NCI-H510A (cell line): ENCODE measurements at places on chromosomes 5 and 9.
A peak's percentile ranks its signal among the peaks of the same experiment; 100 is the strongest.

DNA sequence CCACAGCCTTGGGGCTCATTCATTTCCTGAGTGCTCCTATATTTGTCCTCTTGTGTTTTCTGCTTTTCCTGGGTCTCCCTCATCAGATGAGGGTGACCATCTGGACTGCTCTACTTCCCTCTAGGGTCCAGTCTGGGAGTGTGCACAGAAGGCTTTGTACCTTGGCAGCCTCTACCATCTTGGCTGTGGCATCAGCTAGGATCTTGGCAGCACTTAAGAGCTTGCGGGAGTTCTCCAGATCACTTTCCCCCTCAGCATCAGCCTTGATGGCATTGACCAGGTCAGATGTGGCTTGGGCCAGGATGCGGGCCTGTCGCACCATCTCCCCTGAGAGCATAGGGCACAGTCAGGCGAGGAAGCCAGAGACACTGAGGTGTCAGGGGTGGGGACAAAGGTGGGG, 15.8 kb downstream of the TLN1 start:
- no peak for DNase-seq

GRCh38 chr5:104265531-104266140, 703.0 kb upstream of the NUDT12 start:
- no peak for DNase-seq

- DNase-seq, result no peak
Measured at GRCh38 chr5:80619086-80619485, 35.4 kb upstream of the MSH3 start.

GRCh38 chr9:2418619-2419018, 203.0 kb upstream of the VLDLR start:
- no peak for DNase-seq

DNA sequence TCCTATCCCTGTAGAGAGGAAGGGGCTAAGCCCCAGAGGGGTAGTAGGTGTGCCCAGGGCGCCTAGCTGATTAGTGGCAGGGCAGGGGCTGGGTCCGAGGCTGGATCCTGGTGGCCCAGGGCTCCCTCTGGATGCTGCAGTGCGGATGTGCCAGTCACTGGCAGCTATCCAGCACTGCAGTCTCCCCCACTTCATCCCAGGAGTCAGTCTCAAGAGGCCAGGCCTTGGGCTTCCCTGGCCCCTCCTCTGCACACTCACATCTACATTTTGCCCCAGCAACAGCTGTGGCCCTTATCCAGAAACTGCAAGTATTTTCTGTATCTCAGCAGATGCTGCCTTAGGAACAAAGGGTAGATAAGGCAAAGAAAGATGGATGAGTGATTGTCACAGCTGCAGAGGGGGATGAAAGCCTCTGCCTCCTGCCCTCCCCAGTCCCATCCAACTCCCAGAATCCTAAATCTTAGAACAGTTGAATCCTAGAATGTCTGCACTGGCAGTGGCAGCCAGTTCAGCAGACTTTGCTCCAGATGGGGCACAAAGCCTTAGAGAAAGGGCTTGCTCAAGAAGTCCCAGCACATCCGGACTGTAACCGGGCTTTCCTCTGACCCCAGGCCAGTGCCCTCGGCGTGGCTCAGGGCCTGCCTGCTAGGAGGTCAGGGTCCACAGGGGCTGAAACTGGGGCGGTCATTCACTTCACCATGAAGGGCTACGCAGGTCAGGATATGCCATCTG, 1.6 kb downstream of the ANXA6 start:
- DNase-seq, result peak; percentile 25

GRCh38 chr5:16759147-16759773, 142.5 kb upstream of the RETREG1 start:
- peak; percentile 16 for DNase-seq

DNA sequence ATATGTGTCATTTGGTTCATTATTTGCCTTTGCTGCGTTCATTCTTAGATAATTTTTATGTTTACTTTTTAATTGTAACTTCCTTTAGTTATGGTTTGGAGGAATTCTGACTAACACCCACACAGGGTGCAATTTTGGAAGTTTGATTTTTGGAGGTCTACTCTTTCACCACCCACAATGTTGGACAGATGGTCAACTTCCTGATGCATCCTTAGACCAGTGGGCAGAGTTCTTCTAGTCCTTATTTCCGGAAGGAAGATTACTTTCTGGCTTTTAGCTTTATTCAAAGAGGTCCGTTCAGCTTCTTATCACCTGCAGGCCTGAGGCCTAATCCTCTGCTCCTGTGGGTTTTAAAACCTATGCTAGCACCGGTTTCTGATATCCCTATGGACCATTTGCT, 126.7 kb downstream of the MTX3 start:
- DNase-seq, result no peak

- no peak for DNase-seq
Measured at GRCh38 chr9:38083858-38084555, 15.0 kb upstream of the SHB start.

- no peak for DNase-seq
Measured at GRCh38 chr9:36100532-36100931, 36.0 kb upstream of the GLIPR2 start.

GRCh38 chr9:18474783-18475182, 830 bp downstream of the ADAMTSL1 start:
- DNase-seq, result no peak

DNA sequence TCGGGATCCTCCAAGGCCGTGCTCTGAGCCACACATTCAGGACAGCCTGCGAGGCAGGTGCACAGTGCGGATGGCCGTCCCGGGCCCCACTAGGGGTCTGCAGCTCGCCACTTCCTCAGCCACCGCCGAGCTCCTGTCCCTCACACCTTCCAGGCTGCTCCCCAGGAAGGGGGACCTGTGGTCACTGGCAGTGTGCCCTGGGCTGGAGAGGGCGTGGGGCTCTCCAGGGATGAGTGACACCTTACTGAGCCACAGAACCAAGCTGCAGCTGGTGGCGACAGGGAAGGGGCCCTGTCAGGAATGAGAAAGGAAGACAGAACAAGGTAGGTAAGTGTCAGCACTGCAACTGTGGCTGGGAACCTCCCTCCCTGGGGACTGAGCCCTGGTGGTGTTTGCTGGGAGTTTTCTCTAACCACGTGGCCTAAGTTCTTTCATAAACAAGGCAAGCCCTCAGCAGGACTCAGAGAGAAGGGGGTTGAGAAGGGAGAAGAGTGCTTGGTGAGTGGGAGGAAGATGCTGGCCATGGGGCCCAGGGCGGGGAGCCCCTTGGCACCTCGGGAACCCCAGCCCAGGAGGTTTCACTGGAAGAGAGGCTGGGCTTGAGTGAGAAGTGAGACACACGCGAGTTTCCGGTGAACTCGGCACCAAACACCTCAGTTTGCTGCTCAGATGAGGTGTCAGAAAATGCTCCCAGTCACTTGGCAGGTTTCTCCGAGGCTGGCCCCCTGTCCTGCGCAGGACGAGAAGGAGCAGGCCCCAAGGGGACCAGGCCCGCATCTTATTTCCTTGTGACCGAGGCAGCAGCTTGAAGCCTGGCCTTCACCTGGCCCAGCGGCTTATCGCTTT, 5.2 kb downstream of the IL13 start:
- no peak for DNase-seq

GRCh38 chr9:33992632-33993031, 56.1 kb downstream of the UBAP2 start:
- no peak for DNase-seq

GRCh38 chr5:16067415-16067814, 112.2 kb downstream of the MARCHF11 start:
- no peak for DNase-seq

DNA sequence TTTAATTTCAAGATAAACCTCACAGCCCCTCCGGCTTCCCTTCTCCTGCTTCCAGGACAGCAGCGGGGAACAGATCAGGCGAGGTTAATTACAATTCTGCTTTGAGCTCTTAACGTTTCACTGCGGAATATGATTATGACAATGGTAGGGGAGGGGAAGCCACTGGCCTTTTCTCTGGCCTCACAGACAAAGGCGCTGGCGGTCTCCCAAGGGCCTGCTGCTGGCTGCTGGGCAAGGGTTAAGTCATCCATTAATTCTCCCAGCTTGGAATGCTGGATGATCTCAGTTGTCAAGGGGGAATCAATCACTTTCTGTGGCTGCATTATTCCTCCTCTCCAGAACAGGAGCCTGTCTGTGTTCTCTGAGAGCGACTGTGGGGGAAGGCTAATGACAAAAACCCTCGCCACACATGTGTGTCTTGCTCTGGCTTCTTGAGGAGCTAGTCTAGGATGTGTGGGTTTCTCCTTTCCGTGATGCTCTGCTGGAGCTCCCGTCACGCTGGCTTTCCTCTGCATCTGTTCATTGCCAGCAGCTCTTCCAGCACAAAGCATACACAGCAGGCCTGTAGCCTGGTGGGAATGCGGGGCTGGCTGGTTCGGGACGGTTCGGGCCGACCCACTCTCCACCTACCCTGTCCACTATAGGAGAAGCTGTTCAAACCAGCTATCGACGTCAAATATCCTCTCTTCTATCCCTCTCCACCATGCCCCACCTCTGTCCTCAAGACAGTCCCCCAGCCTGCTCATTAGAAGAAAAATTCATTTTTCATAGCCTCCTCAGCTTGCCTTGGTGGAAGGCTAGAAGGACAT, 82.8 kb downstream of the DCP2 start:
- no peak for DNase-seq

DNA sequence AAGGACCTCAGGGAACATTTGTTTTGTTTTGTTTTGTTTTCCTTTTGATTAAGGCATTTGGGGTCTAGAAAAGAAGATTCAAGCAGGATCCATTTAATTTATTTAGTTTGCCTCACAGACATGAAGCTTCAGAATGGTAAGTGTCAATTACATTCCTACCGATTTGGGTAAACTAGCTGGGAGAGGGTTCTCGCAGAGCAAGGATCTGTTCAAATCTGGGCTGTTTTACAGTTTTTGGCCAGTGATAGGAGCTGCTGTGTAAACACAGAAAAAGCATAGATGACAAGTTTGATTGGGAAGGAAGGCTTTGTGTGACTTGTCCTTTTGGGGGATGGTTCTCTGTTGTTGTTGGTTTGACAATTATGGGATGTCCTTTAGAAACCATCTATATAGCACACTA, 470.3 kb upstream of the WWC1 start:
- DNase-seq, result no peak

- DNase-seq, result no peak
Measured at GRCh38 chr9:108680946-108681345, 174.8 kb downstream of the ACTL7B start.

- no peak for DNase-seq
Measured at GRCh38 chr5:179115845-179116524, 55.8 kb downstream of the ZNF354C start.

DNA sequence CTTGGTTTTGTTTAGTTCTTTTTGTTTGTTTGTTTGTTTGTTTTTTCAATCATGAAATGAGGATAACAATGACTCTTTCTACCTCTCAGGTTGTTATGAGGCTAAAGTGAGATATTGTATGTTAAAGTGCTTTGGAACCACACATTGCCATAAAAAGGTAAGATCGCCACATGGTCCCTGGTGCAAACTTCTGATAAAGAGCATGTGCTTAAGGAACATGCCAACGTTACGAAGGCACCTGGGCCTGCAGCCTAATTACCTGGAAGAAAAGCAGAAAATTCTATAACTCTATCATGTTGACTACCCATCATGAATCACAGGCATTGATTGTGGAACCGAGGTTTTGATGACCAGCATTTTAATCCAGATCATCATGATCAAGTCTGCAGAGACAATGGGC, 151.8 kb downstream of the DROSHA start:
- no peak for DNase-seq

DNA sequence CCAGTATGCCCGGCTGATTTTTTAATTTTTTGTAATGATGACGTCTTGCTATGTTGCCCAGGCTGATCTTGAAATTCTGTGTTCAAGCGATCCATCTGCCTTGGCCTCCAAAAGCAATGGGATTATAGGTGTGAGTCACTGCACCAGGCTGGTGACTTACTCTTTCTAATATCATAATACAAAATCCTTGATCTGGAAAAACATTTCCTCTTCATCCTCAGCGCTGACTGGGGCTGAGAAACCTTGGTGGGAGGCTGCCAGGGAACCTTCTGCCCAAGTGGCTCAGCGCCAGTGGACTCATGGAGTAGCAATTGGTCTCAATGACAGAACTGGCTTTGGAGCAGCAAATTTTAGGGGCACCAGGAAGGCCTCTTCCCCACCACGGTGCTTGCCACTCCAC, 17.5 kb upstream of the SEMA4D start:
- DNase-seq, result no peak

DNA sequence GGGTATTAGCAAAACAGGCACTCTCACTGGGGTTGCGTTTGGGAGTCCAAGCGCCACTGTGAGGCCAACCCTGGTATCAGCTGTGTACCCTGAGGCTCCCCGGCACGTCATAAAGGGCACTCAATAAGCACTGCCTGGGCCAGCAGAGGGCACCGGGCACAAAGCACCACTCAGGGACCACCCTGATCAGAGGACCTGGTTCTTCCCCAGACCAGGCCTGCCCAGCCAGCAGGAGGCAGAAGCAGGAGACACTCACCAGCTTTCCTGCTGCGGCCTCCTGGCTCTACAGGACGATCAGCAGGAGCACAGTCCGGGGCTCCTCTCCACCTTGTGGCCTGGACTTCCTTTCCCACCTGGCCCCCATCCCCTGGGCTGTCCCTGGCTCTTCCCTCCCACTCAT, 12.6 kb downstream of the MGAT1 start:
- no peak for DNase-seq

DNA sequence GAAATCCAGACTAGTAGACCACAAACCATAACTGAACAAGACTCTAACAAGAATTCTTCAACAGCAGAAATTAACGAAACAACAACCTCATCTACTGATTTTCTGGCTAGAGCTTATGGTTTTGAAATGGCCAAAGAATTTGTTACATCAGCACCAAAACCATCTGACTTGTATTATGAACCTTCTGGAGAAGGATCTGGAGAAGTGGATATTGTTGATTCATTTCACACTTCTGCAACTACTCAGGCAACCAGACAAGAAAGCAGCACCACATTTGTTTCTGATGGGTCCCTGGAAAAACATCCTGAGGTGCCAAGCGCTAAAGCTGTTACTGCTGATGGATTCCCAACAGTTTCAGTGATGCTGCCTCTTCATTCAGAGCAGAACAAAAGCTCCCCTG, 68.6 kb downstream of the VCAN start:
- no peak for DNase-seq

DNA sequence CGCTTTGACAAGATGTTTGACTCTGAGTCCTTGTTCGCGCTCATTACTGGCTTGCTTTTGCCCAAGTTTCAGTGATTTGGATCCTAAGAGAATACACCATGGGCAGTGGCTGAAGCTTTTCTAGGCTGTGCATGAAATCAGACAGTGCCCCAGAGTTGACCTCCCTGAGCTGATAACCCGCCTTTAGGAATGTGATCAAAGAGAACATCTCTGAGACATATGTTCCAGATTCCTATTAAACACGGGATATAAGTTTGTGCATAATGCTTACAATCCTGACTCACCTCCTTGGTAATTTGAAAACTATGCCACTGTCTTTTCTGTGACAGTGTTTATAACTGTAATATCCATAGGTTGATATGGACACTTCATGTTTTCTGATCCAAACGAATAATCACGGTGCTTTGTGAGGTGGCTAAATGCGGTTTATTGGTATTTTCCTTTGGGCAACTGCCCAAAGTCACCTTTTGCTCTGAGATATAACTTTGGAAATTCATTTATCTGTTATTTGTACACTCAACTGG, 732.9 kb downstream of the MTRR start:
- DNase-seq, result no peak

DNA sequence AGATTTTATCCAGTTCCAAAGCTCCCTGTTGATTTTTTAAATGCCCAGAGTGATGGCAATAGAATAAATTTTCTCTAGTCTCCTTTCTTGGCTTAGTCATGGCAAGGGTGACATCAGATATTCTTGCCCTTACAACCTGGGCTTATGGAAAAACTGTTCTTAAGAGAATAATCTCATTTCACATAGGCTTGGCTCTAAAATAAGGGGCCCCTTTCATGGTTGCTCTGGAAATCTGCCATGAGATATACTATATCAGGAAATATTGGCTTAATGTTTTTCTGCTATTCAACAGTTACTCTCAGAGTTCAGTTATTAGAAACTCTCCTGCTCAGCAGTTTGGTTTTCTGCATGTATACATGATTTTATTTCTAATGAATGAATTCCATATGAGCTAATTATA, 7.8 kb downstream of the HMHB1 start:
- no peak for DNase-seq
